NCI-H510A (cell line): ENCODE measurements at places on chromosomes 4 and X.

GRCh38 chr4:145784036-145784435 lies 104.1 kb downstream of the C4orf51 start:
- no peak for DNase-seq

DNA sequence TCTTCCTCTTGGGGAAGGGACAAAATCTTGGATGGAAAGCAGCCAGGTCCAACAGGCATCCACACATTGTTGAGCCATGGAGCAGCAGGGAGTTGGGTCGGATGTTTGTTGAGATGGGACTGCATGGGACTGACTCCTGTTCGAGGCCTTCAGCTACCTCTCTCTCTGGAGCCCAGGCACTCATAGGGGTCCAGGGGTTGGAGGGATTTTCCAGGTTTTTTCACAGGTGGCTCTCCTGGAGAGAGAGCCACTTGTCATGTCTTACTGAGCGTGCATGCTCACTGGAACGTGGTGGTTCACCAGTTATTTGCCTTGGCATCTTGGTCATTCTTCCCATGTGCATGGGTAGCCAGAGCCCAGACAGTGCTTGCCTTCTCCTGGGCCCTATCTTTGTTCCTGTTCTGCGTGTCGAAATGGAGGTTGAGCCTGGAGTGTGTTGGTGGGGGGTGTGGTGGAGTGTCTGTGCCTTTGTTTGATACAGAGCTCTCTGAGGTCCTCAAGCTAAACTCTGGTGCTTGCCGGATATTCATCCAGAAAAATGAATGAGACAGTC lies 60.6 kb downstream of the NBDY start:
- no peak for DNase-seq

DNA sequence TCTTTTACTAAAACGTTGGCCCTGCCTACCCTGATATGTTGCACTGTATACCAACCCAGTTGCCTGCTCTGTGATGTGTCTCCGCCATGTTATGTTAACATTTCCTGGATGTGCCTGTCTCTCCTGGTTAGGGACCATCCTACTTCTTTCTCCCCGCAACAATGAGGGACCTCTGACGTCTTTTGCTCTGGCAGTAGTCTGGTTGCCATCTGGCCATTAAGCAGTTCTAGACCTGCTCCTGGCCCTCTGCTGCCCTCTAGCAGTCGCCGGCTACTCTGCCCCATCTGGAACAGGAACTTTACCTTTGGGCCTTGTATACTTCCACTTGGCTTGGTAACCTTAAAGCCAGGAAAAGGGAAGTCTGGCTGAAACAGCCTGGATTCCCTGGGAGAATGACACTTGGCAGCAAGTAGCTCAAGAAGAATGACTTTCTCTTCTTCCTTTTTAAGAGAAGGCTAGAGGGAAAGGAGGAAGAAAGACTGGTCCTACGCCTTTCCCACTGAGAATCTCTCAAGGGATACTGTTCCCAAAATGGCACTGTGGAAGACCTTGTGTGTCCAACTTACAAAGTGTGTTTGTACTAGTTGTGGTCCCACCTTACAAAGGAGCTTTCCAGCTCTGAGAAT lies 63.5 kb downstream of the GPC3 start:
- DNase-seq = peak; percentile 24

- no peak for DNase-seq
These were observed 378.3 kb upstream of the PCDH10 start for GRCh38 chr4:132770776-132771175.

DNA sequence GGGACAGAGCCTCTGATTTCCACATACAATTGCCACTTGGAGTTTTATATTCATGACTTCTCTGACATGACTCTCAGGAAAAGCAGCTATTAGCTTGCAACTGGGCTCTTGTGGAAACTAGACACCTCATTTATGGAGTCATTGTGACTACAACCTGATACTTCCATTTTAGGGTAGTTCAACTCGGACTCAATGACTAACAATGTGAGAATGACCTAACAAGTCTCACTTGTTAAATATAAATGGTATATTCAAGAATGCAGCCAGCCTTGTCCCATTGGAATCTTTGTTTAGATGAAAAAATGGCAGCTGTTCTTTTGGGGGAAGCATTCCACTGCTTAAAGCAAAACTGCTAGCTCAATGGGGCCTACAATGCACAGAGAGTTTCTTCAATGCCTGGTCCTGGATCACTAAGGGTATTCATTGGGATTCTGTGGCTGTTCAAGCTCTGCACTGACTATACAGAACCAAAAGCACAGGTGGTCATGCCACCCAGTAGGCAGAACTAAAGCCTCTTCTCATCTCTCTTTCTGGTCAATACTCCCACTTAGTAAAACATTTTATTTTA lies 36.5 kb upstream of the GLRA3 start:
- DNase-seq = no peak

DNA sequence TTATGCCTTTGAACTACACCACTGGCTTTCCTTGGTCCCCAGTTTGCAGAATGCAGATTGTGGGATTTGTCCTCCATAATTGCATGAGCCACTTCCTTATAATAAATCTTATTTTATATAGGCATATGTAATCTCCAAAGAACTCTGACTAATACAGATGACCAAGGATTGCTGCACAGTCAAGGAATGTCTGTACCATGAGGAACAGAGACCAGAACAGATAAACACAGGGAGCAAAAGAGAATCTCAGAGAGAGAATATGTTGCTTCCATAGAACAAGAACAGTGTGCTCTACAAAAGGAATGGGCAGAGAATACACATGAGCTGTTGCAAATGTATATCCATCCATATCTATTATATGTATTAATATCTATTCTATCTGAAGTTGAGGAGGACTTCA lies 111.1 kb downstream of the ADRA2C start:
- DNase-seq = no peak

GRCh38 chr4:121126449-121127006 lies 37.6 kb downstream of the TNIP3 start:
- no peak for DNase-seq

DNA sequence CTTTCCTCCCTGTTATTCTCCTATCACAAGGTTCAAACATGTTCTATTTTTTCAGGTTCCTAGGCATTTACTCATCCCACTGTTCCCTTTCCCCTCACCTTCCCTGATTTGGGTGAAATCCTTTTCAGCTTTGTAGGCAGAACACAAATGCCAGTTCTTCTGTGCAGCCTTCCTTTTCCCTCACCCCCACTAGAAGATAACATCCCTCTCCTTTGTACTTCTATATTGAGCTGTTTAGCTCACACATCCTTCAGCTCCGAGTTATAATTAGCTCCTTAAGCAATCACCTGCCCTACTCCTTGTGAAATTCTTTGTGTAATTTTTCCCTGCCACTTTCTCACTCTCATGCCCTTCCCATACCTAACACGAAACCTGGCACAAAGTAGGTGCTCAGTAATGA lies 240.9 kb downstream of the AR start:
- no peak for DNase-seq

- DNase-seq = no peak
These were observed 54.4 kb upstream of the BMP2K start for GRCh38 chr4:78721747-78722146.

GRCh38 chrX:20445109-20445508 lies 178.4 kb upstream of the RPS6KA3 start:
- DNase-seq = no peak

DNA sequence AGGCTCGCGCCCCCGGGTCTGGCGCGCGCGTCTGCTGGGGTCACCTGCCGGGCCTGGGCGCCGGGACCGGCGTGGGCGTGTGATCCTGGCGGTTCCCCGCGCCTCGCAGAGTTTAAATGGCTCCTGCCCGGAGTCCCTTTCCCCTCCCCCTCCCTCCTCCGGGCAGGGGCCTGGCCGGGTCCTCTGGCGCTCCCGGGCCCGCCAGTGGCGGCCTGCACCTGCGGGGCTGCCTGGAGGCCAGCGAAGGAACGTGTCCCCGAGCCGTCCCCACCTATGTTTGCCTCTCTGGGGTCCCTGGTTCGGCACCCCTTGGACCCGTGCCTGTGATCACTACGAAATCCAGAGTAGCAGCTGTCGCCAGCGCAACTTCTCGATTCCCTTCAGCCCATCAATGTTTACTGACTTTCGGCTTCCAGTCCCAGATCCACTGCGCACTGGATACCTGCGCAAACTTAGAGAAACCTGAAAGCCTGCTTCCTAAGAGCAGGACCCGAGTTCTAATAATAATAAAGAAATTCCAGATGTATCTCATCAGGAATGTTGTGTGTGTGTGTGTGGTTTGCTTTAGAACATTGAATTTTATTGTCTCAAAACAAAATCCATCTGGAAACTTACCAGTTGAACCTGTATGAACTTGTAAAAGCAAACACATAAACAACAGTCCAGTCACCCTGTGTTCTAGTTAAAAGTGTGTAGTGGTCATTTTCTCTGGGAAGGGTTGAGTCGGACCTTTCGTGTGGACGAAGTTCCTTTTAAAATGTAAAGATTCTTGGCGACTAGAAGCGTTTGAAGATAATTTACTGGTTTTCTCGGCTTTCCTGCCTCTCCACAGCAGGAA lies 788 bp downstream of the SHROOM2 start:
- DNase-seq = no peak

GRCh38 chr4:57426779-57427395 lies 316.7 kb upstream of the IGFBP7 start:
- DNase-seq = peak; percentile 39

DNA sequence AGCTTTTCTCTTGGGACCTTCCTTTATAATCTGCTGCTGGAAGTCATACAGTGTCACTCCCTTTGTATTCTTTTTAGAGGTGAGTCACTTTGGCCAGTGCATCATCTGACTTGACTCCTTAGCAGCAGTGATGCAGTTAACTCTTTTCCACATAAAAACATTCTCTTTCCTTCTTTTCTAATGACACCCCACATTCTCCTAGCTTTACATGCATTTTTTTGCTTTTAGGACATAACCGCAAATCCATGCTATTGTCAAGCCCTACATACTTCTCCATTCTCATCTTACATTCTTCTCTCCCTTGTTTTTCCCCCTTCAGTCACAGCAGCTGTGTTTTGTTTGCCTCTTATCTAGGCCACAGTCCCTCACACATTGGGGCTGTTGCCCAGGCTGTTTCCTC lies 55.1 kb downstream of the ZNF330 start:
- DNase-seq = no peak

GRCh38 chr4:3766785-3767569 lies 792 bp downstream of the ADRA2C start:
- DNase-seq = peak; percentile 60

DNA sequence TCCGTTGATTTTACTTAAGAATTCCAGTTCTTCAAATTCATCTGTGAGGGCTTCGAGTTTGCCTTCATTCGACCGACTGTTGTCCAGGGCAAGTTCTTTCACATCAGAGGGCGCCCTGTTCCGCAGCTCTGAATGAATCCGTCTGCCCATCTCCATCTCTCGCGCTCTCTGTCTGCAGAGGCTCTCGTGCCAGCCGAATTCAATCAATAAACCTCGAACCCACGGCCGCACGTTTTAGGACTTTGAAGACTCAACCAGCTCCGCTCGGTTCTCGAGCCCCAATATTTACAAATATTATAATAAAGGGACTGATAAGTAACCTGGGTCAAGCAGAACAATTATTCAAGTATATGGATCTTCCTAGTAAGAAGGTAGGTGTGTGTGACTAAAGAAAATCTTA lies 556.4 kb upstream of the SMIM31 start:
- no peak for DNase-seq

GRCh38 chr4:11497972-11498371 lies 69.3 kb upstream of the HS3ST1 start:
- no peak for DNase-seq

- DNase-seq = no peak
These were observed 528.4 kb upstream of the AMOT start for GRCh38 chrX:113369056-113369455.

GRCh38 chrX:71492231-71493065 lies 40.5 kb upstream of the OGT start:
- peak; percentile 4 for DNase-seq

DNA sequence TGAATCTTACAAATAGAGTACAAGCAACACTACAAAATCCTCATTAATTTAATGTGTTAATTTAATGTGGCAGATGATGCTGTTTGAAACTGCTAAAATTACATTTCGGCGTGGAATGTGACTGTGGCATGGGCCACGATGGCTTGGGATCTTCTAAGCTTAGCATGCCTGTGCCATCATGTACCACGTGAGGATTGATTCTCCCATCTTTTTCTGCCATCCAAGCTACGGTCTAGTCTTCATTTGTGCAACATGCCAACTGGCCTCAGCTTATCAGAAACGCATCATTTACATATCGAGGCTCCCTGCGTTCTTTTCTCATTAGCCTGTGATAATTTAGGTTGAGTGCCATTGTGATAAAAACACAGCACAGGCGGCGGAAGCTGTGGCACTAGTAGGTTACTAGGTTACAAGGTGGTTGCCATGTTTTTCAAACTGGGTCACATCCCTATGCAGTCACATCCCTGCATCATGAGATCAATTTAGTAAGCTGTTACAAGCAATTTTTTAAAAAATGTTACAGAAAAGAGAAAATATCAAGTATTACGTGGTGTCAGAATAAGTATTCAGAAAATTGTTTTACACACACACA lies 189.9 kb upstream of the RBPJ start:
- no peak for DNase-seq

DNA sequence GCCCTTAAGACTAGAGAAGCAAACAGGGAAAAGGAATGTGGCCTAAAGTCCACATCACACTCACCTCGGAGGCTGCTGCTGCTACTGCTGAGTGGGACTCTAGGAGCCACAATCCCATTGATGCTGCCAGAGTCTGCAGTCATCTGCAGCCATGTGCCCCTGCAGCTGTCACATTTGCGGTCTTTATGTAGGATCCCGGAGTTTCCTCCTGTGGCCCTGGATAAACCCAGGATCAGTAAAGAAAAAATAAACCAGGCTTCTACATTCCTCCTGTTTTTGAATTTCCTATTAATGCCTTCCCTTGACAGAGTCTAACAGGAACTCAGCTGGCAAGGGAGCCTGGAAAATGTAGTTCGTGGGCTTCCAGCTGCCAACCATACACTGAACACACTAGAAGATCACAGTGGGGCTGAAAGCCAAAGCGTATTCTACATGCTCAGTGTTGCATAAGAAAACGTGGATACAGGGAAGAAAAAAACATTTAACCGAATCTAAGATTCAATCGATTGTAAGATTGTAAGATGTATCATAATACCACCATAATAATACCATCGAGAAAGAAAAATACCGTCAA lies 10.3 kb upstream of the PHEX start:
- no peak for DNase-seq

GRCh38 chr4:113534711-113535110 lies 226.8 kb downstream of the CAMK2D start:
- DNase-seq = no peak

GRCh38 chr4:172758586-172759340 lies 409.8 kb upstream of the GALNT7 start:
- DNase-seq = no peak

GRCh38 chr4:188403272-188403671 lies 264.0 kb downstream of the TRIML1 start:
- DNase-seq = no peak

GRCh38 chr4:3255611-3256186 lies 6.7 kb downstream of the MSANTD1 start:
- no peak for DNase-seq

DNA sequence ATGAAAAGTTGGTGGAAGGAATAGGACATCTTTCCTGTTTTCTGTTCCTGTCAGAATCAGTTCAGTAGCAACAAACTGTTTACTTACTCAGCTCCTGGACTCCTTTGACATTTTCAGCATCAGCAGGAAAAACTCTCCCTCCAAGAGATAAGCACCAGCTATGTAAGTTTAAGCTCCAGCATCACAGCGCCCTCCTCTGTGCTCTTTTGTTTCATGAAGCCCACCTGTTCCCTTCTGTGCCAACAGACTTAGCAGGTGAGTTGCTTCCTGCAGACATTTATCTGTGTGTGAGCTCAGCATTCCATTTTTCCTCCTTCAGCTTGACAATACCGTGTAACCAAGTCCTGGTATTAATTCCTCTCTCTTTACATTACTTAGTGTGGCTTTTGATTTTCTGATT lies 644.1 kb upstream of the AGA start:
- DNase-seq = no peak
